ENCODE measurements at places on chromosomes 12 and 14.

GRCh38 chr12:52132754-52133161, 53.3 kb downstream of the SMIM41 start:
- DNase-seq = no peak

GRCh38 chr12:32331133-32331532, 68.2 kb upstream of the FGD4 start:
- DNase-seq = no peak

GRCh38 chr12:132908145-132909029, 21.0 kb upstream of the CHFR start:
- DNase-seq = no peak

DNA sequence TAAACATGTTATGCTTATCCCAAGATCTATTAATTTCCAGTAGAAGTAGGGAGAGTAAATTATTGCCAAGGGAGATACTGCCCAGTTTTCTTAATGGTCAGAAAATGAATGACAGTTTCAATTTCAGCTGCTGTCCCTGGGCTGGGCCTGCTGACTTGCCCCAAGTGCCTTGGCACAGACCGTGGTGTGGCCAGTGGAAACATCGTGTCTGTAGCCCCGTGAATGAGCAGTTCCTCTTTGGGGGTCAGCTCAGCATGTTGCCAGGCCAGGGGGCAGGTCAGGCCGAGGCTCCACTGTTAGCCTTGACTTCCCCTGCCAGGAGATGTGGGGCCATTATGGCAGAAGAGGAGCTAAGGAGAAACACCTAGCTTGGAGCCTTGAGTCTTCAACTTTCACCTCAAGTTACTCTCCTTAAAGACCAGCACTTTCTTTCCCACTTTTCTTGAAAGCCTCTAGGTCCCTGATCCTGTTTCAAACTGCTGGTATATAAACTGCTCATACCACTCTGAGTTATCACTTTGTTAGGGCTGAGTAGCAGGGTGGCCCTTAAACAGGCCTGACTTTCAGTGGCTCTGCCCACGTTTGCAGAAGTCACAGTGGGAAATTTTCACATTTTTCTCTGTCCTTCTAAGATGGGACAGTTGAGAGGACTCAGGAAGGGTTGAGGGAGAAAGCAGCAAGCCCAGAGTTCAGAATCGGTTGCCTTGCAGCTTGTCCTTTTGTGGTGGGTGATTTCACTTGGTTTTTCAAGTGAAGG, 73.2 kb downstream of the SUSD6 start:
- DNase-seq = no peak

DNA sequence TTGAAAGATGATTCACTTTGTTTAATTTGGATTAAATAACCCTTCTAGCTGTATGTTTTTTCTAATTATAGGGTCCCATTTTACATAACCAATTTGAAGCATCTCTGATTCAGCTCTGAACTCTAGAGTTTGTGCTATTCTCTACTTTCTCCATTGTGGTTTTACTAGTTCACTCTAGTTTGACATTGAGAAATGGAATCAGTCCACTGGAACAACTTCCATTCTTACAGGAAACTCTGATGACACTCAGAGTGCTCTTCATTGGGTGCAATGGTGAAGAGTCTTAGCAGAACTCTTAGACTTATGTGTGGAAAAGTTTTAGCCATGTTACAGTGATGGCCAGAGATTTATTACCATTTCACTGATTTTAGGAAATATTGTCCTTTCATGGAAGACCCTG, 140.7 kb downstream of the DYRK2 start:
- no peak for DNase-seq

DNA sequence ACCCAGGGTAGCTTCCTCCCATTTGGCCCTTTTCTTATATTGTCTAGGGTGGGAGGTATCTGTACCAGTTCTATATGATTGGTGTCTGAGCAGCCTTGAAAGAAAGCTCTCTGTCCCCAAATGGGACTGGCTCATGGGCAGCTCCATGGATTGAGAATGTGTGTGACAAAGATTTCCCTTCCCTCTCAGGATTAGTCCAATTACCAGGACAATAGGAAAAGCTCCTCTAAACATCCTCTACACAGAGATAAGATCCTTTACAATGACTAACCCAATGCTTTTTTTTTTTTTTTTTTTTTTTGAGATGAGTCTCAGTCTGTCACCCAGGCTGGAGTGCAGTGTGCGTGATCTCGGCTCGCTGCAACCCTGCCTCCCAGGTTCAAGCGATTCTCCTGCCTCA, 112.1 kb downstream of the SLC35F4 start:
- no peak for DNase-seq

DNA sequence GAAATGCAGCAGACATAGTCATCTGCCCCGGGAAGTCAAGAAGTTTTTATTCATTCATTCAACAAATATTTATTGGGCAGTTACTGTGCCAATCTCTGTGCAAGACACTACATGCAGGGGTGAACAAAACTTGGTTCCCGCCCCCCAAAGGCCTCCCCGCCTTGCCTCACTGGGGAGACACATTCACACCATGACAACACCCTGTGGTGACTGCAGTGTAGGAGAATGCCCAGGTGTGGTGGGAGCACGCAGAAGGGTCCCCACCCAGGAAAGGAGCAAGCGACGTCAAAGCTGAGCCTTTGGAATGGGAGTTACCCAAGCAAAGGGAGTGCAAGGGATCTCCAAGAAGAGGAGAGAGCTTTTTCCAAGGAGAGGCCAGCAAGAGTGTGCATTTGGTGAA, 1.6 kb upstream of the AQP6 start:
- DNase-seq = no peak

DNA sequence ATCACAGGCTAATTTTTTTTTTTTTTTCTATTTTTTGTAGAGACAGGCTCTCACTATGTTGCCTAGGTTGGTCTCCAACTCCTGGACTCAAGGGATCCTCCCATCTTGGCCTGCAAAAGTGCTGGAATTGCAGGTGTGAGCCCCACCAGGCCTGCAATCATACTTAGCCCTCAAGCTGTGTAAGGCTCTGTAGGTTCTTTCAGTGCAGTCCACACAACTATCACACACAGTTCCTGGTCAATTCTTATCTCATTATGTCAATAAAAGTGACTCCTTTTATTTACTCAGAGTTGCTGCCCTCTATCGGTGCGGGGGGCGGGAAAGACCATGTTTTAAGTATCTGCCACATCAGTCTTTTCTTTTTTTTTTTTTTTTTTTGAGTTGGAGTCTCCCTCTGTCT, 29.0 kb downstream of the SLC2A3 start:
- DNase-seq = no peak

- DNase-seq = no peak
Observed at GRCh38 chr12:47160316-47161244, 80.8 kb upstream of the AMIGO2 start.

GRCh38 chr12:70258605-70259403, 15.6 kb downstream of the CNOT2 start:
- DNase-seq = no peak

DNA sequence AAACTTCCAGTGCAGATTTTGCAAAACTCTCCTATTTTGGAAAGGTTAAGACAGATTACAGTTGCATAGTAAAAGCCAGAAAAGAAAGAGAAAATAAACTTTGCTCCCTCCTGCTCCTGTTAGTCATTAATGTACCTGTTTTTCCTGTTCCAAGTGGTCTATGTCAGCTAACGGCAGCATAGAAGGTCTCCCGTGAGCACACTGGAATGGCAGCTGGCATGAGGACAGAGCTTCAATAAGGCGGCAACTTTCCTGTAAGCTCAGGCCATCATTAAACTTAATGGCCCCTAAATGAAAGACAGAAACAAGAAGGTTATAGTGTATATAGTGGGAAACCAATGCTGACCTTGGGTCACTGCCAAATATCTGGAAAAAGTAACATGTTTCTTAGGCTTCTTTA, 16.0 kb downstream of the EIF2B2 start:
- no peak for DNase-seq

GRCh38 chr14:103105580-103106150, 11.1 kb downstream of the EXOC3L4 start:
- DNase-seq = no peak

GRCh38 chr12:67426067-67426466, 156.9 kb downstream of the CAND1 start:
- no peak for DNase-seq

- DNase-seq = no peak
Observed at GRCh38 chr12:113537751-113538087, 66.0 kb upstream of the LHX5 start.

DNA sequence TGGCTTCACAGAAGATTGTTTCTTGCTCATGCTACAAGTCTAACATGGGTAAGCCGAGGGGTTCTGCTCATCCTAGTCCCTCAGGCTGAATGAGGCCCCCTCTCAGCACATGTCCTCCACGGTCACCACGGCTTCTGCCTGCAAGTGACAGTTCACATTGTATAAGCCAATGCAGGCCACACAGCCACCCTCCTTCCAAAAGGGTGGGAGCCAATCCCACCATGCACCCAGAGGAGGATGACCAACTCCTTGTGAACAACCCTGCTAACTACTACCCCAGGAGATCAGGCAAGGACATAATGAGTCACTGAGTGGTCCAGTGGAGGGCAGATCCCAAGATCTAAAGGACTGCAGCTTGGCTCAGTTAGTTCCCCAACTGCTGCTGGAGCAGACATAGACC, 6.1 kb downstream of the SPRING1 start:
- no peak for DNase-seq

GRCh38 chr14:27056586-27056985, 458.8 kb upstream of the NOVA1 start:
- no peak for DNase-seq

DNA sequence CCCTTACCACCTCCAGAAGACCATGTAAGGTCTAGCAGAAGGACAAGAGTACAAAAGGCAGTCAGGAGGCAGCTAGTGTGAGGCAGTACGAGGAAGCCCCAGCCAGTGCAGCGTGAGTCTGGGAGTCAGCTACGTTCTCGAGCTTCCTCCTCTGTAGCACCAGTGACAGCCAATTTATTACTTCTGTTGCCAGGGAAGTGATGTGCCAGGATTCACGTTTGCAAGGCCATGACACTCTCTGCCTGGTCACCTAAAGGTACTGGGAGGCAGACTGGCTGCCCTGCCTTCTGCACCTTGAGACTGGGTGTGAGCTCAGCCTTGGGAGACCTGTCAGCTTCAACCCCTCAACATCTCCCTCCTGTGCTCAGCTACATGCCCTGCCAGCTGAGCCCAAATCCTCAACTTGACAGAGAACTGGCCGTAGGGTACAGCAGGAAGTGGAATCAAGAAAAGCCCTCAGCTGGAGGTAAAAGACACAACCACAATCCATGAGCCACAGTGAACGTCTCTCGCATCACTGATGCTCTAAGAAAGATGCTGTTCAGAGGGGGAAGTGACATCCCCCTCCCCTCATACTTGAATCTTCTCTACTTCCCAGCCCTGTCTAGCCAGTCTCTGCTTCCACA, 182.5 kb upstream of the RGS6 start:
- no peak for DNase-seq

DNA sequence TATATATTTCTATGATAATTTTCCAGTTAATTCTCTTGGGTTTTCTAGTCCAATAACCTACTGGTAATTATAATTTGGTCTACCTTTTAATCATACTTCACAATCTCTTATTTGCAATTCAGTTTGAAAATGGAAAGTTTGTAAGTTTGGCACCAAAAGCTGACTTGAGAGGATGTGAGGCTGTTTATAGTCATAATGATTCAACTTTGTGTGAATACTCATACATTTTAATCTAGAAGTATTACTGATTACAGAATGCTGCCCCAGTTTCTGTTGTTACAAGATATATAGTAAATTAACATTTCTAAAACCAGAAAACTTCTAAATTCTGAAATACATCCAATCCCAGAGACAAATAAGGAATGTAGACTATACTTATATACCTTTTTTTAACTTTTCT, 158.2 kb downstream of the SLC38A4 start:
- no peak for DNase-seq

GRCh38 chr12:14211947-14212387, 153.5 kb upstream of the ATF7IP start:
- no peak for DNase-seq

GRCh38 chr12:15546102-15546701, 223.9 kb downstream of the PTPRO start:
- DNase-seq = no peak

DNA sequence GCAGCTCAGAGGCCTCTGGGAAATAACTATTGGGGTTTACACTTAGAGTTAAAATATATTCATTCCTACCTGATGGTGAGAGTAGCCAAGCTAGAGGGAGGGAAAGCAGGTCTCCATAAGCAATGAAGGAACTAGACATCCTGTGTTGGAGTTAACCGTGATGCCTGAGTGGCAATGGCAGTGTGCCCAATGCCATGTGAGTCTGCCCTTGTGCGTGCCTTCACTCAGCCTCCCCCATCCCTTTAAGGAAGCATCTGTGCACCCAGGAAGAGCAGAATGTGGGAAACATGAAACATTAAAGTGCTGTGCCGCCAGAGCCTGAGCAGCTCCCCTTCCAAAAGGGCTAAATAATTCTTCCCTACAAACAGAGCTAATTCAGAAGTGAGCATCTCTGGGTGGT, 76.3 kb downstream of the COX16 start:
- DNase-seq = no peak

GRCh38 chr12:2380946-2381345, 328.2 kb downstream of the CACNA1C start:
- DNase-seq = no peak

DNA sequence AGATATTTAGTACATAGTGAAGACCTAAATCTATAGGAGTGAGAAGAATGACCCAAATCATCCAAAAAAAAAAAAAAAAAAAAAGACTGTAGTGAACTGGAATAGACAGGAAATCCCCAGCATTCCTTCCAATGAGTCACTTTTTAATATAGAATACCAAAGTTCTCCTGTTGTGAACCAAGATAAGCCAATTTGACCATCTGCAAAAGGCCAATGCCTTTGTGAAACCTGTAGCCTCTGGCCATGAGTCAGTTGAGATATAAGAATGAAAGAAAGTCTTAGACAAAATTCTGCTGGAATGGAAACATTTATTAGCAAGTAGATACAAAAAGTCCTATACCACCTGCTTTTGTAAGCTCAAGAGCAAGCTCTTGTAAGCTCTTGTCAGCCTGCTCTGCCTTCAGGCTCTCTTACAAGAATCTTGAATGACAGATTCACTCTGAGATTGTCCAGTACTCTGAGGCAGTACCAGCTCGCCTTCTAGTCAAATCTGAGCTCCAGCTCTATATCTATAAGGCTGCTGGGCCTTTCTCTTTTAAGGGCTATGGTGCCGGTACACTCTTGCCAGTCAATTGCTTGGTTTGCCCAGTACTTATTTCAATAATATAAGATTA, 243.0 kb upstream of the TMTC1 start:
- DNase-seq = no peak

- no peak for DNase-seq
Observed at GRCh38 chr14:104265918-104266630, 127.7 kb downstream of the KIF26A start.

DNA sequence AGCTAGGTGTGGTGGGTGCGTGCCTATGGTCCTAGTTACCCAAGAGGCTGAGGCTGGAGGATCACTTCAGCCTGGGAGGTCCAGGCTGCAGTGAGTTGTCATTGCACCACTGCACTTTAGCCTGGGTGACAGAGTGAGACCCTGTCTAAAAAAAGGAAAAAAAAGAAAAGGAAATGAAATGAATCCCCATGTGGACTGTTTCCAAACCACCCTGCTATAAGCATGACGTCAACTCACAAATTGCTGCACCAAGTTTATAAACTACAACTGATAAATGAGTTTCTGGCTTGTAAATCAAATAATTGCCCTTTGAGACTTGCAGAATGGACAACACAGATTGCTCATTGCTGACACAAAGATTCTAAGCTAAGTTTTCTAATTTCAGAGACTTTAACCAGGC, 51.0 kb upstream of the STK38L start:
- DNase-seq = no peak

- DNase-seq = no peak
Observed at GRCh38 chr14:93105362-93105761, 10.4 kb downstream of the ITPK1 start.

GRCh38 chr14:95935228-95935822, 58.7 kb downstream of the TUNAR start:
- no peak for DNase-seq

Data from cortex of kidney (tissue), 1 donor.